ENCODE measurements at places on chromosomes 6 and 20. TPM values are rescaled to one million over a fixed set of nuclear protein-coding genes. Genes with fewer than 3 reads are reported as not detected.

The TBC1D32 gene
- 3.6 TPM for total RNA-seq

The ECT2L gene
- not detected for total RNA-seq

The GJA10 gene
- total RNA-seq: not detected

The SAMD5 gene
- 1.5 TPM for total RNA-seq

The SOBP gene
- 2.5 TPM for total RNA-seq

The KIF3B gene
- 22.8 TPM for total RNA-seq

The PTCHD4 gene
- 0.07 TPM for total RNA-seq

The GRIK2 gene
- total RNA-seq: not detected

DNA sequence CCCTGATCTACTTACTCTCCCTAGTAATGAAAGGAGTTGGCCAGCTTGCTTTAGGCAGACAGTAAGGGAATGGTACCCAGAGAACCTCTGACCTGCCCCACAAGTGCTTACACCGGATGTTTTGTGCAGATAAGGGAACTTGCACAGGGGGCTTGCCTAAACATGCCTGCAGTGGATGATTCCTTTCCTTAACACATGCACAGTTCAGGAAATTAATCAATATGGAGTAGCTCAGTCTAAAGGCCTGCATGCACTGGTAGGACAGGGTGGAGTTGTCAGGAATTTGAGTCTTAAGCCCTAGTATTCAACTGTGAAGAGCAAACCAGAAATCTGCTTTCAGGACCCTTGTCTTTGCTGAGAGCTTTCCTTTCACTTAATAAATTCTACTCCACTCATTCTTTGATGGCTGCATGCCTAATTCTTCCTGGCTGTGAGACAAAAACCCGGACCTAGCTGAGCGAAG, 3.9 kb upstream of the TRIM38 start:
- DNase-seq: no peak

DNA sequence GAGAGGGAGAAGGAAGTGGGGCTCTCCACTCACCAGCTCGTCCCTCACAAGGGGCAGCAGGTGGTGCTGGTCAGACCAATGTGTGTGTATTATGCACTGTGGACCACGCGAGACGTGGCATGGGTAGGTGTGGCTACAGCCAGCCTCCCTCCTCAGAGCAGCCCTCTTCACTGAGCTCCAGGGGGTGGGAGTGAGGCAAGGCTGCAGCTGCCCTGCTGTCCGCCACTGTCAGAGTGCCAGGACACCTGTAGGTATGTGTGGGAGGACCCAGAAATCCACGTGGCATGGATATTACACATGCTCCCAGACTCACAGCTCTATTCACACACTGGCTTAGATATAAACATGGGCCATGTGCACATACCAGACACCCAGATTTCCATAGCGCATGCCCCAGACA, 90.3 kb downstream of the VEGFA start:
- DNase-seq: no peak

DNA sequence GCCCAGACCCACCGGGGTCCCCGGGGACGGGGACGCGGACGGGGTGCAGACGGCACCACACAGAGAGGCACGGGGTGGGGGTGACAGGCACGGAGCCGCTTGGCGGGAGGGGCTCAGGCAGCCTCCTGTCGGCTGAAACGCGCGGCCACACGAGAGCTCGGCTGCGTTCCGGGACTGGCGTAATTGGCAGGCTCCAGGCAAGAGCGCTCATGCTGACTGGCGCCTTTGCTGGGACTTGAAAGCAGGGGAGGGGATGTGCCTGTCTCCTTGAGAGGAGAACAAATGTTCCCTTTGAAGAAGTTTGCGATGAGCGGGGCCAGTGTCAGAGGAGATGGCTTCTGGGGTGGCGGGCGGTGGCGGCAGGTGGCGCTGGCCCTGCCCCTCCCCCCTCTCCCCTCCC, 25.8 kb downstream of the BHLHE23 start:
- no peak for DNase-seq

DNA sequence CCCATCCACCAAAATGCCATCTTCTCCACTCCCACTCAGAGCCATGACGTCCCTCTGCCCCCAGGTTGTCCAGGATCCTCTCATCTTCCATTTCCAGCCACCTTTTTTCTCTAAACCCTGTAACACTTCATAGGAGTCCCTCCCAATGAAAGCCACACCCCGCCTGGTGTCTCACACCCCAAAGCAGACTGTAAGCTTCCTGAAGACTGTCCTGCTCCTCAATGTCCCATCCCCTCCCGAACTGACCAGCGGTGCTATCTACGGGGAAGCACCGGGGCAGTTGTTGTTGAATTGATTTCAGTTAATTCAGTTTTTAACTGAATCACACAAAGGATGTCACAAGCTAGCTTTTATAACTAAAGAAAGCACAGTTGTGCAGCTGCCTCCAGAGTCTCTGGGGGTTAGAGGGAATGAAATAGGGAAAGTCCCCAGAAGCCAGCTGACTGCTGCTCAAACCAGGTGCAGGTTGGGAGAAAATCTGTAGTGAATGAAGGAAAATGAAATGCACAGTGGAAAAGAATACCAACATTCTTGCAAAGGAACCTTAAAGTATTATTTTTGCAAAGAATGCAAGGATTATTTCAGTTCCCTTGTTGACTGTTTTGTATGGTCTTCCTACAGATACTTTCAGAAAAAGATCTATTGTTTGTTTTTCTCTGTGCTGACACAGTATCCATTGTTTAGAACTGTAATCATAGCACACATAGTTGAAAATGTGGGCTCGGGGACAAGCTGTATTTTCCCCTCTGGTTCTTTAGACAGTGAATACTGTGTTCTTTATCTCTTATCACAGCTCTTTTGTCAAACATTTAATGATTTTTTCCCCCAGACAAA, 222.6 kb upstream of the QKI start:
- no peak for DNase-seq

DNA sequence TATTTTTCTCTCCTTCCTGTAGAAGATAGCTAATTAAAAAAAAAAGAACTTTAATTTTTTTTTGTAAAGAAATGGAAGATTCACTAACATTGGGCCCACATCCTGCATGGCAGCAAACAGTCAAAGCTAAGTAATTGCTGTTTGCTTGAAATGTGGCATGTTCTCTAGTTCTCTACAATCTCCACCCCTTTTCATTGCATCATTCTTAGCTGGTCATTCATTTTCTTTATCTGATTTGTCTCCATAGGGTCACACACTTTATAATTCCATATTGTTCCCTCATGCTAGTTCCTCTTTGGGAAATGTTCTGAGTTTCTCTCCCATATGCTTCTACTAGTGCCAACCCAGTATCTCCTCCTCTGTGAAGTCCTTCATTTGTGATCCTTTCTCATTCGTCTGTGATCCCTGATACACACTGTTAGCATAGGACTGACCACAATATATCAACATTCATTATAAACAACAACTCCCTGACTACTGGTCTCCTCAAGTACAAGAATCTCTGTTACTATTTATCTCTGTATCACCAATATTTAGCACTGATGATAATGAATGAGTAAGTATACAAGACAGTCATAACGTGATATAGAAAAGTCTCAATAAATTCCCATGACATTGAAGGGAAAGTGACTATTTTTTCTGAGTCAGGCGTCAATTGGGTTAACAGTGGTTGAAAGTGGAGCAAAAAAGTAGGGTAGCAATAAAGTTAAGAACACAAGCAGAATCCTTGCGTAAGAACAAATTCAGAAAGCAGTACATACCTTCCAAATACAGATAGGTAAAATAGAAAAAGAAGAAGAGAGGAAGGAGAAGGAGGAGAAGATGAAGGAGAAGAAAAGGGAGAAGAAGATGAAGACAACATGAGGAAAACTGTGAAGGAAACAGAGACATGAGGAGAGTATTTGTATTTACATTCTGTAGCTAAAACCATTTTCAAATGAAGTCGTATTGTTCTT, 33.2 kb upstream of the MYB start:
- DNase-seq: no peak

- DNase-seq: no peak
Measured at GRCh38 chr6:100457311-100457990, 7.3 kb downstream of the SIM1 start.

DNA sequence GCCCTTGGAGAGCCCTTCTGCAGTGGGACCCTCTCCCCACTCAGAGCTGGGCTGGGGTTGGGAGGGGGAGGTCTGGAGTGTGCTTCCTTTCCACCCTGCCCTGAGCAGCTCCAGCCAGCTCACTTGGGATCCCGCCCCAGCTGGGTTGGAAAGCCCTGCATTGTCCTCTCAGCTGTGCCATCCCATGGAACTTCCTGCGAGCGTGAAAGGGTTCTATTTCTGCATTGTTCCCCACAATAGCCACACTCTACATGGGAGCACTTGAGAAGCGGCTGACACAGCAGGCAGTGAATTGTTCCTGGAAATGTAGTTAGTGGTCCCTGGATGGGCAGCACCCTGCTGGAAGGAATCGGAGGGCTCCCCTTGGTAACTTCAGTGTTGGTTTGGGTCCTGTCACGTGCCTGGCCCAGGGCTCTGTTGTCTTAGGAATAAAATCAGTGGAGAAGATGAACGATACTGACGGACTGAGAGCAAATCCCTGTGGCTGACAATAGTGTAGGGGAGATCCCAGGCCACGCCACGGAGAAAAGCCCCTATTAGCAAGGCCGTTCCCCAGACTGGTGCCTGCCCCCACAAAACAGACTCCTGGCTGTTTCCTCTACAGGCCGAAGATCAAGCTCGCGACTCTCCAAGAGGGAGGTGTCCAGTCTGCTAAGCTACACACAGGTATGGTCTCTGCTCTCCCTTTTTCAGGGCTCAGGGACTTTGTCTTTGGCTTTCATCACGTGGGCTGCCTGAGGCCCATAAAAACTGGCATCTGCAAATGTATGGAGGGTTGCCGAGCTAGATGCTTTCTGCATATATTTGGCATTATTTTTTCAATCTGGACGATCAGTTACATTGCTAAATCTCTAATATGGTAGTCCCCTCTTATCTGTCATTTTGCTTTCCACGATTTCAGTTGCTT, 18.8 kb downstream of the DNMT3B start:
- no peak for DNase-seq

DNA sequence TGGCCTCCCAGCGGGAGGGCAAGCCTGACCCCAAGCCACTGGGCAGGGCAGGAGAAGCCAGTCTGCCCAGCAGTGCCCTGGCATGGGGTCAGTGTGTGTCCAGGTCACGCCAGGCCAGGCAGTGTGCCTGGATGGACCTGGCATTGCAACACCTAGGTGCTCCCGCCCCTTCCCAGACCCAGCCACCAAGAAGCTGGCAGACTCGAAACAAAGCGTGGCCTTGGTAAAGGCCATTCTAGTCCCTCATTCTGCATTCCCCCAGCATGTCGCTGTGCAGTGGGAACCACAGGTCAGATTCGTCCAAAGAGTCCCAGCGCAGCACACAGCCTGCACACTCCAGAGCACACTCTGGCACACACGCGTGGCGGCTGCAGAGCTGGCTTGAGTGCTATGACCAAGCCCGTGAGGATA, 19.3 kb upstream of the APMAP start:
- no peak for DNase-seq

- DNase-seq: peak; percentile 91
Measured at GRCh38 chr6:43629505-43630300, 639 bp upstream of the GTPBP2 start.

DNA sequence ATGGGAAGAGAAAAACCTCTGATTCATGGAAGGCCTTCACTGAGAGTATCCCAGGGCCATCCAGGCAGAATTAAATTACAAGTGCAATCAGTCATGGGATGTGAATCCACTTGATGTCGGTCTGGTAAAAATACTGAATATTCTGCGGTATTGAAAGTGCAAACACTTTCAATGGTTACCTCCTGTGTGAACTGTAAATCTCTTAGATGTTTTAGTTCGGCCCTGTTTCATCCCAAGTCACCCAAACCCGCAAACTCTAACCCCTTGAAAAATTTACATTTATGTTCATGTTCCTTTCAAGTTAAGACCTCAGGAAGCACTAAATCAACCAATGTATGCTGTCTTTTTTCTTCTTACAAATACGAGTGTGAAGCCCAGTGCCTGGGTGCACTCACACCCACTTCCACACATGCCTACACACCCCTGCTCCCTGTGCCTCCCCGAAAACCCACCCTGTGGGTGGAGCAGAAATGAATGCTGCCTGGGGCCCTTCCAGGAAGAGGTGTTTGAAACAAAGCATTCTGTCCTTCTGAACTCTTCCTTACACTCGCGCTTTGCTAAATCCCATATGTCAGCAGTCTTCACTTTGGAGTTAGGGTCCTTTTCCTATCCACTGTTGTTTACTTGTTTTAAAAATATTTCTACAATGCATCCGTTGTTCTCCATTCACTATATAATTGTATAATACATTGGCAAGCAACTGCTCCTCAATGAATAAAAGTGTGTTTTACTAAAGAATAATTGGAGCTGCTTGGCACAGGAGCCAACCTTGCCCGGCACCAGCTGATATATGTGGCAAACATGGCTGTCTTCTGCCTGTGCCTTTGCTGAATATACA, 62.7 kb downstream of the FYN start:
- no peak for DNase-seq

GRCh38 chr6:71393981-71394432, 105.4 kb downstream of the OGFRL1 start:
- DNase-seq: no peak

DNA sequence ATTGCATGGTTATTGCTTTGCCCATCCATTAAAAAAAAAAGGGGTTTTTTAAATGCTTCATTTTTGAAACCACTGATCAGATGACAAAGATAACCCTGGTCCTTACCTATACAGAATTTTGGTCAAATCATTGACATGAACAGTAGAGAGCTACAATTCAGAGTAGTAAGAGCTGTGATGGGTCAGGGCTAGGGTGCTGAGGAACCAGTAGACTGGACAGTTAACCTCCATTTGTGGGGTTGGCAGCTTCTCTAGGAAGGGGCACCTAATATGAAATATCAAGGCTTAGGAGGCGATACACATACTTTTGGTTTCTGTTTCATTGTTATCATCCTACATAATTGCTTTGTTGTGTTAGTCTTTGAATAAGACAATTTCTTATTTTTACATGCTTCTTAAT, 55.1 kb downstream of the ORC3 start:
- DNase-seq: no peak

DNA sequence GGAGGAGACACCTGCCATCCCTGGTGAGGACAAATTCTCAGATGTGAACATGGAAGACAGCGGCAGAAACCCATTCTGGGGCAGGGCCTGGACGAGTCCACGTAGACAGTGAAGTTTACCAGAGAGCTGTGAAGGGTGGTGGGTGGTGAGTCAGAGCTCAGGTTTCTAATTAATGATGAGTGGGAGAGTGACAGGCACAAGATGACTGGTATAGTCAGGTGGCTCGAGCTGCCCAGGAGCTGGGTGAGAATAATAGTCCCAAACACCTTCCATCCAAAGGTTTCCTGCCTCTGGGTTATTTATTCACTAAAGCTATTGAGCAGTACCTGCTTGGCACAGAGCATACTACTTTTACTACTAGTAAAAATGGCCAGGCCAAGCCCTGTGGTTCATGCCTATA, 6.0 kb downstream of the TLDC2 start:
- peak; percentile 82 for DNase-seq
